ENCODE measurements at places on chromosomes 6 and 20. TPM values are rescaled to one million over a fixed set of nuclear protein-coding genes. Genes with fewer than 3 reads are reported as not detected.

DNA sequence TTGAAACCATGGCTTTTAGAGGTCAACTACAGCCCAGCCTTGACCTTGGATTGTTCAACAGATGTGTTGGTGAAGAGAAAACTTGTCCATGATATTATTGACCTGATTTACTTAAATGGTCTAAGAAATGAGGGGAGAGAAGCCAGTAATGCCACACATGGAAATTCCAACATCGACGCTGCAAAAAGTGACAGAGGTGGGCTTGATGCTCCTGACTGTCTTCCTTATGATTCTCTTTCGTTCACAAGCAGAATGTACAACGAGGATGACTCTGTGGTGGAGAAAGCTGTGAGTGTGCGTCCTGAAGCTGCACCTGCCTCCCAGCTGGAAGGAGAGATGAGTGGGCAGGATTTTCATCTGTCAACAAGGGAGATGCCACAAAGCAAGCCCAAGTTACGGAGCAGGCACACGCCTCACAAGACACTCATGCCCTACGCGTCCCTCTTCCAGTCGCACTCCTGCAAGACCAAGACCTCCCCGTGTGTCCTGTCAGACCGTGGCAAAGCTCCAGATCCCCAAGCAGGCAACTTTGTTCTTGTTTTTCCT is 16.2 kb downstream of the TTLL2 start:
- no peak for DNase-seq

GRCh38 chr6:10690651-10691445 is 3.6 kb downstream of the C6orf52 start:
- DNase-seq, result no peak

DNA sequence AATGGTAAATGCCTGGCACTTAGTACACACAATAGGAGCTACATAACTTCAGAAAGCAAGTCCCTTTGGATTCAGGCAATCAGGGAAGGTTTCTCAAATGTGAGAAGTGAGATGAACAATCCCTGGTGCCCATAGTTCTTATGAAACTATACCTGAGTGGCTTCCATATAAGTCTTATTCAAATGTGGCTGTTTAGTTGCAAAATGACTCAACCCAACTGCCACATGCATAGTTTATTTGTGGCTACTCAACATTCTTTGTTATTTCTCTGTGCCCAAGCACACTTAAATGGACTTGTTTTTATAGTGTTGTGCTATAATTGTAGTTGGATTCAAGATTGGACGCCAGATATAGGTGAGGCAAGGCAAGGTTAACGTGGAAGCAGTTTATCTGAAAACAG is 93.7 kb upstream of the ATXN1 start:
- DNase-seq, result no peak

DNA sequence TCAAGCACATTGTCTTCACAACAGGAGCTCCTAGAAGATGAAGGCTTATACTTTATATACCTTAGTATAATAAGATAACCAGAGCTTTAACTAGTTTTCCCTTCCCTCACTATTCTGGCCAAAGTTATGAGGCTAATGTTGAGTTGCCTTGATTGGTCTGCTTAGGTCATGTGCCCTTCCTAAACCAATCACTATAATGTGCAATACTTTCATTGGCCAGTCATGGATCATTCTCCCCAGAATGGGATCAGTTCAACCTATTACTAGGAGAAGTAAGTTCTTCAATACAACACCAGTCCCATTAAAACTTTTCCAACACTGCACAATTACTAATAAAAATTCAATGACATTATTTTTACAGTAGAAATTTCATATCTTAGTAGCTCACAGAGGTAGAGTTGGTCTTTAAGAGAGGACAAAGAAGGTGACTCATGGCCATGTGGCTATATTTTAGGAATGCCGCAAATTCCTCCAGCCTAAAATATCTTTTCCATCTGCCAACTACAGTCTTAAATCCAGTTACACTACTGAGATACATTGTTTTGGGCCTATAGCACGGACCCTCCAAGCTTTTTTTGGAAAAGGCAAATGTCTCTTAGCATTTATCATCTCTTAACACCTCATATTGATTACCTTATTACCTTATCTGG is 12.5 kb upstream of the POU3F2 start:
- DNase-seq, result no peak

RNASET2 gene
- 24.7 TPM for polyA plus RNA-seq

Data from BJ (cell line).